ENCODE measurements at places on chromosomes 2 and 18.

DNA sequence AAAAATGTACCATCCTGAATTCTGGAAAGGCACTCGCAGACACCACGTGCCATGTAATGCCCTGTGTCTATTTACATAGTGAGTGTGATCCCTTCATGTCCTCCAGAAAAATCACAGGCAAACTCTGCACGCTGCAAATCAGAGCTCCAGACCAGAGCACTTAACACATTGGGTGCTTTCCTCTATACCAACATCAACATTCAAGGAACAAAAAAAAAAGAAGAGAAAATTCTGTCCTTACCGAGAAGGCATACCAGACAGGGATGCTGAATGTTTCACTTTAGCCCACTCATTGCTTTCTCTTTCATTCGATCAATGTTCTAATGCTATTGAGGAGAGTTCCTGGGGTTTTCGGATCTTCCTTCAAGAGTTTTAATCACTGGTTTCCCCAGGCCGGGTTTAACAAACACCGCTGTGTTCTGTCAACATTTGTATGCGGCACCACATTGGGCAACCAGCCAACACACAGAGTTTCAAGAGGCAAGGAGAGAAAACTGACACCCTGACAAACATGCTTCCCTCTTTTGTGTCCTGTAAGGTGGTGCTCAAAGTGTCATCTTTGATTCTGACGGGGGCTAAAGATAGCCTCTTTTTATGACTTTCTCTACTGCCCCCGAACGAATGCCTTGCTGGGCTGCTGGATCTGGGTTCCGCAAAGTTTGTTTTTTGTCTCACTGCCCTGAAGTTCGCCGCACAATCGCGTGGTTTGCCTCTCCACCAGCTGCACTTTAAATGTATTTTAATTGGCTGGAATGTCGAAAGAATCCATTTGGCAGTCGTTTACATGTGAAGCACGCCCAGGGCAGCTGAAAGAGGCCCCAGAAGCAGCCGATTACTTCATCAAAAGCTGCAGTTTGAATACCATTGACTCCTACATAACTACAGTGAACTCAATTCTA is 106.4 kb upstream of the NCKAP5 start:
- DNase-seq: no peak

GRCh38 chr2:25310965-25311864 is 30.5 kb downstream of the DNMT3A start:
- no peak for DNase-seq

DNA sequence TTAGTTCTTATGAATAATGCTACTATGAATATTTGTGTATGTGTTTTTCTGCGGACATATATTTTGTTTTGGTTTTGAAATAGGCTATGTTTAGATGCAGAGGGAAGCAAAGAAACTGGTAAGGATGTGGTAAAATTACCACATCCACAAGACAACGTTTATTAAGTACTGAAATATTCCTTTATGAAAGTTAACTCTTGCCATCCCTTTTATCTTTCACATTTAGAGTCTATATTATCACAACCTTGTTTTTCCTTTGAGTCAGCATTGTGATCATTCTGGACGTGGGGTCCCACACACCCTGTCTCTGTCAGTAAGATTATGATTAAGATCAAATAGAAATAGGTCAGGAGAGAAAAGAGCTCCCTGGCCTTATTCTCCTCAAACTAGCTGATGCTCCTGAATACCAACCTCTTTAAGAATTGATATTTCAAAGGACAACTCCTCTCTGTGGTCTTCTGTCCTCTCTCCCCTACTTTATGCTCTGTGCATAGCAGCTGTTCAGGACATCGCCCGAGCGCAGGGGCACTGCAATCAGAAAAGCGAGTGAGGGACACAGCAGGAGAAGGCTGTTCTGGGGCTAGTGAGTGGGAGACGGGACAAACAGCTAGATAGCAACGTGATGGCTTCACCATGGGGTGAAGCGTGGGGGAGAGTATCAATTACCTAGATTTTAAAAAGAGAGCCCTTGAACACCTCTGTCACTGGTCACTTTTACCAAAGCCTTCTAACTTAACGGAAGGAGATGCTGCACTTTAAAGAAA is 12.2 kb downstream of the METAP1D start:
- DNase-seq: no peak

DNA sequence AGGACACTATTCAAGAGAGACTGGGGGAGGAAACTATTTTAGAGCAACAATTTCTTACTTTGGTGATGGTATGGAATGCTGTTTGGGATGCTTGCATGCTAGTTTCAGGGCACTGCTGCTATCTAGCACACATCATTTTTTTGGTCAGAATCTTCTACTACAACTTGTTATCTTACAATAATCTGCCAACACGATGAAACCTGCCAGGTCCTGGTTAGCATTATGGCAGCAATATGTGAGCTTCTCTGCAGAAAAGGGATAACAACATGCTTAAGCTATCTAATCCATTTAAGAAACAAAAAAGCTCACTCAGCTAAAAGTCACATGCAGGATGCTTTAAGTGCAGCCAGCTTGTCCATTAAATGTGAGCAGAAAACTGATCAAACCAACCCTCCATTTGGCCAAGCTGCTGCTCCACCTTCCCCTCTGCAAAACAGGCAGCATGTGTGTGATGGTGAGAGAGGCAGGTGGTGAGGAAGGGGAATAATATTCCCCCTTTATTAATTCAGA is 30.1 kb downstream of the GAREM2 start:
- no peak for DNase-seq

- DNase-seq: peak; percentile 60
Measured at GRCh38 chr2:148643421-148643820, 1.1 kb upstream of the EPC2 start.

- no peak for DNase-seq
Measured at GRCh38 chr18:12279781-12280531, 25.8 kb downstream of the CIDEA start.

DNA sequence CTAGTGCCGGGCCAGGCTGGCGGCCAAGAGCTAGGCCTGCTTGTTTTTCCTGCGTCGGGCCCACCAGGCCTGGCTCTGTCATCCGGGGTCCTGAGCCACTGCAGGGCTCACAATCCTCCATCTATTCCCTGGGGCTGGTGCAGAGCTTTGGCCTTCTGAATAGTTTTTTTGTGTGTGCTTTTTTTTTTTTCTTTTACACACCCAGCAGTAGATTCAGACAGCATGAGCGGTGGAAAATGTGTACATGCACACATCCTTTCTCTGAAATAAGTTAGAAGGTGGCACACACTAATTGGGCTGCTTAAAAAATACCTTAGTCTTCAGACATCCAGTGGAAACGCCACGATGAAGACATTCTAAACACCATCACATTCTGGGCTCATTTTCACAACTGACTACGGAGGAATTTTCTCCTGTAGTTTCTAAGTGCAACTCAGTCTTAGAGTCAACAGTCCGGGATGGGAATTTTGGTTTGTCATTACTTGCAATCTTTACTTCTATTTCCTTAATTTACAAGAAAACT is 6.1 kb downstream of the ZFP36L2 start:
- no peak for DNase-seq

DNA sequence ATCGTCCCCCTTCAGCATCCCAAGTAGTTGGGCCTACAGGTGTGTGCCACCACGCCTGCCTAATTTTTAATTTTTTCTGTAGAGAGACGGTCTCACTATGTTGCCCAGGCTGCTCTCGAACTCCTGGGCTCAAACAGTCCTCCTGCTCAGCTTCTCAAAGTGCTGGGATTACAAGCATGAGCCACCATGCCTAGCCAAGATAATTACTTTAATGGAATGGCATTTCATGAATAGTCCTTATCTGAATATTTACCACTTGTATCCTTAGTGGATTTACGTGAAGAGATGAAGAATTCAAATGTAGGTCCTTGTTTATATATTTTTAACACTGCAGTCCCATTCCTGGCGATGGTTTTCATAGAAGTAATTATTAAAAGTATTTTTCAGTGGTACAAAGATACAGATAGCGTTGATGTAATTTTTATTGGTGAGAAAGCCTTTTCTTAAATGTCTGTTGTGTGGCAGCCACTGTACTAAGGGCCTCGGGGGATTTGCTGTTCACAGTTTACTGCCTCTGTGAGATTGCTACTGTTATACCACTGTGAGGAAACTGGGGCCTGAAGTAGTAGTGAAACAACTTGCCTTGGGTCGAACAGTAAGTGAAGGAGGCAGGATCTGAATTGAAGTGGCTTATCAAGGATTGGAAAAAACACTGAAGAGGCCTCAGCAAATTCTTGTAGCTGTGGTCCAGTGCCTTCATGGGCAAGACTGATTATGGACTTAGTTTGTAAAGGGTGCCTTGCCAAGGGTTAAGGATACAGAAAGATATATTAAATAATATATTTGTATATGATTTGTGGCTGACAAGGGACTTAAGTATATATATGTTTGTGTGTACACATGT is 151.2 kb downstream of the PRPF40A start:
- DNase-seq: peak; percentile 33

GRCh38 chr2:15808944-15809343 is 131.4 kb upstream of the MYCN start:
- no peak for DNase-seq

Data from GM20000 (cell line).